Uterus (tissue), 4 donors: ENCODE measurements at places on chromosomes 12 and 14. TPM values are rescaled to one million over a fixed set of nuclear protein-coding genes. Genes with fewer than 3 reads are reported as not detected.

GRCh38 chr12:81492131-81492720 lies 266.9 kb downstream of the PPFIA2 start:
- DNase-seq, result no peak

GRCh38 chr14:80403036-80403435 lies 191.7 kb upstream of the DIO2 start:
- no peak for DNase-seq

GRCh38 chr12:27185234-27186021 lies 58.7 kb upstream of the STK38L start:
- no peak for DNase-seq

DNA sequence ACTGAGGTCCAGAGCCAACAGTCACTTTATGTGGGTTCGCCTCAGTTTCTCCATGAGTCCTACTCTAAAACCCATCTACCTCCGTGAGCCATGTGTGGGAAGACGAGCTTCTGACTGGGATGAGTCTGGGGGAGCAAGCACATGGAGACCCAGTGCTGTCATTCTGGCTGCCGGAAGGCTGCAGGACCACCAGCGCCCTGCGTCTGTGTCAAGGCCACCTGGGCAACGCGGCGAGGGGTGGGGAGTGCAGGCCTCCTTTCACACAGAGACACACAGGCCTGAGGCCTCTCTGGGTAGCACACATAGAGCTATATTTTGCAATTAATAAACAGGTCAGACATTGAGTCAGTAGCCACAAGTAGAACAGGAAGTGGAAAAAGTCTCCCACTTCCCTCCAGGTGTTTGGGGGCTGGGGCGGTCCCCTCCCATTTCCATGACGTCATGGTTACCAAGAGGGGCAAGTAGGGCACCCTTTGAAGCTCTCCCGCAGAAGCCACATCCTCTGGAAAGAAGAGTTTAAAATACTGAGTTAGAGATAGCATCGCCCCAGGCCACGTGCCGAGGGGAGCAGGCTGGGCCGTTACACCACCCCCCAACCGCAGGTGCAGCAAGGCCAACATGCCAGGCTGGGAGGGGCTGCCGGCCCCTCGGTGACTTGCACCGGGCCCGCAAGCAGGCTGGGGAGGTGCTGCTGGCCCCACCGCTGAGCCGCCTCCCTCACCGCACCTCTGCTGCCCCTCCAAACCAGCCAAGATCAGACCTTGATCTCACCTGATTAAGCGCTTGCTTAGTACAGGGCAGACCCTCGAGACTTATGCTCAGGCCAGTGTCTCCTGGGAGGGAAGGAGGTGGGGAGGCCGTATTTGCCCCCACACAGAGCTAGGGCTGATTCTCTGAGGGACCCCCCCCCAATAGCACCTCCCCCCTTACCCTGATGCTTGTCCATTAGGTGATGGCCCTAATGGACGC lies 32.7 kb downstream of the DAD1 start:
- peak; percentile 49 for DNase-seq

CD163 gene
- total RNA-seq, result 15.2 TPM

DNA sequence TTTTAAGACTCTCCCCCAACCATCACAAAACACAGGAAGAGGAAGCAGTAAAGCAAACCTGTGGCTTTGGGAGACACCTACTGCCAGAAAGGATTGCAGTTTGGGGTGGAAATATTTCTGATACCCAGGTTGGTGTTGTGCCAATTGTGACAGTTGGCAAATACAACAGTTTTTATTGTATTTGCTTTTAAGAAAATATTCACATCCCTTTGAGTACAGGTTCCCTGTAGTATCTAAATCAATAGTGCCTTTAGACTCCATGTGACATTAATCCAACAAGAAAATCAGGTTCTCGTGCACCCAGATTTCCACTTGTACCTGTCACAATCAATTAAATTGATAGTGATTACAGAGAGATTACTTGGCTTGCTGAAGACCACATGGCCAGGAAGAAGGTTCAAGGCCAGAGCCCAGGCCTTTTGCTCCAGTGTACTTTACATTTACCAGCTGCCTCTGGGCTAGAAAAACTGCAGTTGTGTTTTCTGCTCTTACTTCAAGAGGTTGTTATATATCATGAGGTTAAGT lies 361.2 kb downstream of the ATP23 start:
- DNase-seq, result no peak

DNA sequence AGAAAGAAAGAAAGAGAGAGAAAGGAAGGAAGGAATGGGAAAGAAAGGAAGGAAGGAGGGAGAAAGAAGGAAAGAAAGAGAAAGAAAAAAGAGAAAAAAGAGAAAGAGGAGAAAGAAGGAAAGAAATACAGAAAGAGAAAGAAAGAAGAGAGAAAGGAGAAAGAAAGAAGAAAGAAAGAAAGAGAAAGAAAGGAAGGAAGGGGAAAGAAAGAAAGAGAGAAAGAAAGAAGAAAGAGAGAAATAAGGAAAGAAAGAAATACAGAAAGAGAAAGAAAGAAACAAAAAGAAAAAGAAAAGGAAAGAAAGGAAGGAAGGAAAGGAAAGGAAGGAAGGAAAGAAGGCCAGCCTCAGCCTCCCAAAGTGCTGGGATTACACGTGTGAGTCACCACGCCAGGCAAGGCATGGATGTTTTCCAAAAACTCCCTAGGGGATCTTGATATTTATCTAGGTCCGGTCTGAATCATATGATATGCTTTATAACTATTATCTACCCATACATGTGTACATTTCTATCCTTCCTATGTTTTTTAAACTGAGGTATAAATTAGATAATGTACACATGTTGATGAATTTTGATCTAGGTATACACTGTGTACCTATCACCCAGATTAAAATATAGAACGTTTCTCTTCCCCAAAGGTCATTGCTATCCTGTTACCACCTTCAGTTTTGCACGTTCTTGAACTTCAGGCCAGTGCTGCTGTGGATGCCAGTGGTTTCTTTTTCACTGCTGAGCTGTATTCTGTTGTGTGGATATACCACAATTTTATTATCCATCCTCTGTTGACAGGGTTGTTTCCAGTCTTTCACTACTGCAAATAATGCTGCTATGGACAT lies 177.9 kb downstream of the RBM19 start:
- no peak for DNase-seq

DNA sequence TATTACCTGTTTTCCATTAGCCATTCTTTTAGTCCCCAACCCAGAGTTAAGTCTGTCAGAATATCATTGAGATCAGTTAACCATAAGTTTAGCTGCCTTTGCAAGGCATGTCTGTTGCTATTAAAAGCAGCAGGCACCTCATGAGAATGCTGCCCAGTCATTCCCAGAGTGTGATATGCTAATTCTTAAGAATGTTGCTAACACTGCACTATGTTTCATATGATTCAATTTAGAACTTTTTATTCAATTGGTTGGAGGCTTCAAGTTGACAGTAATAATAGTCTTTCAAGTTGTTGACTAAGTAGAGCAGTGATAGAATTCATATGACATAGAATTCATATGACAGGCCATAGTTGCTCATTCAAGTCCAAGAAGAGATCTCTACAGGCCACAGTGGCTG lies 292.3 kb downstream of the FUT8 start:
- no peak for DNase-seq
